NCI-H1092 treated with DMSO at 0.1 percent for 48 hours (cell line): ENCODE measurements at places on chromosomes 11 and 22.

DNA sequence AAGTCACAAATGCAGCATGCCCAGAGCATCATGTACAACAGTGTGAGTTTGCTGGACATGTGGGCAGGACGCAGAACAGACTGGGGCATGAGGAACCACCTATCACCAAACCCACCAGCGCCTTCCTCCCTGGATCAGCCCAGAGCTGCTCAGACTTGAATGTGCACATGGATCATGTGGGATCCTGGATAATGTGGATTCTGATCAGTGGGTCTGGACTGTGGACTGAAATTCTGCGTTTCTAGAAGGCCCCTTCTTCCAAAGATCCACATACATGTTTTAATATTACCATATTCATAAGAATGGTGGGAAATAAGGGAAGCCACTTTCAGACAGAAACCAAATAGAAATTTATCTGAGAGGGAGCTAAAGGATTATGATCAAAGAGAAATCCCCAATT lies 85.6 kb upstream of the VPREB1 start:
- DNase-seq = no peak

DNA sequence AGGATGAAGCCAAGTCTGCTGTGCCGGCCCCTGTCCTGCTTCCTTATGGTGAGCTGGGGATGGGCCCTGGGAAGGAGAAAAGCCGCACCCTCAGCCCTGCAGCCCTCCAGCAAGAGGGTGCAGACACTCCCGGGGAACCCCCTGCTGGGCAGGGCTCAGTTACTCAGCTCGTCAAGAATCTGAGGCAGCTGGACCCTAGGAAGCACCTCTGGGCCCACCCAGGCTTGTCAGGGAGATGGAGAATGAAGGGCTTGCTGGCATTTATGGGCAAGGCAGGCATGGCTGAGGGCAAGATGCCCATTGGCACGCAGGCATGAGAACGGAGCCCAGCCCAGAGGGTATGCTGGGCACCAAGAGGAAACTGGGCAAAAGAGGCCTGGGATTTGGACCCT lies 12.9 kb downstream of the RELT start:
- DNase-seq = no peak

DNA sequence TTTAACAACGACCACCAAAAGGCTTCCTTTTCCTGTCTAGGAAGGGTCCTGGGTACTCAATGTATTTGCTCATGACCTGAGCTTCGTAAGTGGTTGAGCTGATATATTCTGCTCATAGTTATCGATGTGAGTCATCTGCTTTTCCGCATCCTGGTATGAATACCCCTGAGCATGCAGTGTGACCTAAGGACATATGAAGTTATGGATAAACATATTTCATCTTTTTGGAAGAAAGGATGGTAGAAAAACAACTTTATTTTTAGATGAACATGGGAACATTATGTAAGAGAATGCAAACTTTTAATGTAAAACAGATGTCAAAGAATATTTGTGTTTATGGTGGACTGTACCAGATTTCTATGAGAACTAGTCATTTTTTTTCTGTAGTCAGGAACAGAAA lies 28.4 kb downstream of the TRPC6 start:
- DNase-seq = no peak

DNA sequence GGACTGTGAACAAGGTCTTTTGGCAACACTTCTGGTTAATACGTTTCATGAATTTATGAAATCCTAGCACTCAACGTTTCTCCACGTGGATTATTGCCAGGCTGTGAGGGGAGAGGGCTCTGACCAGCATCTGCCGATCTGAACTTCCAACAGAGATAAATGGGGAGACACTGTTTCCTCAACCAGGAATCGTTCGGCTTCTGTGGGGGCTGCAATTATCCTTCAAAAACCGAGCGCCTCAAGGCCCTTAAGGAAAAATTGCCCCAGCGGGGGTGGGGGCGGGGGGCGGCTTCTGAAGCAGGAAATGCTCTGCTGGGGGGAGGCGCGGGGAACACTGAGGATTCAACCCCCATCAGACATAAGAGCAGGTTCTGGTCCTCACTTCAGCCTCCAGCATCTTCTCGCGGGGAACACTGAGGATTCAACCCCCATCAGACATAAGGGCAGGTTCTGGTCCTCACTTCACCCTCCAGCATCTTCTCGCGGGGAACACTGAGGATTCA lies 155.6 kb downstream of the BRD1 start:
- DNase-seq = no peak

GRCh38 chr11:60121264-60121663 lies 32.8 kb downstream of the MS4A2 start:
- DNase-seq = no peak

GRCh38 chr11:61874853-61875252 lies 16.5 kb downstream of the FADS3 start:
- no peak for DNase-seq

GRCh38 chr11:34145847-34146381 lies 40.5 kb downstream of the NAT10 start:
- DNase-seq = no peak

- no peak for DNase-seq
Observed at GRCh38 chr11:109884501-109884900, 208.7 kb upstream of the ZC3H12C start.

DNA sequence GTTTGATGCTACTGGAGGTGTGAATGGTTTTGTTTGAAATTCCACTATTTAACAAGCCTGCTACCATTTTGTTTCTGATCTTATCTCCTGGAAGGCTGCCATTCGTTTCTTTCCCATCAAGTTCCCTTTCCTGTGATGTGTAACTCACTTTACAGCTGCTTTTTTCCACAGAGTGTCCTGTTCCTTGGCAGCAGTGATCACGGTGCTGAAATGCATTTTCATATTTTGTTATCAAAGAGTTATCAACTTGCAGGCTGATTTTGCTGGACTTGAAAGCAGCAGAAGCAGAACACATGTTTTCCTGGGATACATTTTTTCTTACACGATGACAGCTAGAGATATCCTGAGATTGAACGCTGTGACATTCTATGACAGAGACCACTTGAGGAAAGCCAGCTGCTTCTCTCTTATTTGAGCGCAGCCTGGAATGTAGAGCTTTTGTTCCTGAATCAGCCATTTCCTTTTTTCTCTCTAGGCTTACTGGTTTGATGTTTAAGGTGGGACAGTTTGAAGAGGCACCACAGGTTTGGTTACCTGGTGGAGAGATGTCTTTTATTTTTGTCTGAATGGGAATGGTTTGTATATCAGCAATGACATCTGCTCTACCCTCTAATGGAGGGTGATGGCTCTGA lies 34.7 kb downstream of the PRR14L start:
- no peak for DNase-seq

- DNase-seq = no peak
Observed at GRCh38 chr22:49664891-49665290, 162.8 kb downstream of the BRD1 start.

- DNase-seq = peak; percentile 84
Observed at GRCh38 chr11:128630367-128631230, 43.2 kb upstream of the ETS1 start.

GRCh38 chr11:109553284-109553683 lies 131.3 kb downstream of the C11orf87 start:
- no peak for DNase-seq

- no peak for DNase-seq
Observed at GRCh38 chr11:120137611-120138521, at the start of gene TRIM29. TRIM29 (minus strand) TSS chr11:120138113; CDS start chr11:120138031, 82 bp downstream.

DNA sequence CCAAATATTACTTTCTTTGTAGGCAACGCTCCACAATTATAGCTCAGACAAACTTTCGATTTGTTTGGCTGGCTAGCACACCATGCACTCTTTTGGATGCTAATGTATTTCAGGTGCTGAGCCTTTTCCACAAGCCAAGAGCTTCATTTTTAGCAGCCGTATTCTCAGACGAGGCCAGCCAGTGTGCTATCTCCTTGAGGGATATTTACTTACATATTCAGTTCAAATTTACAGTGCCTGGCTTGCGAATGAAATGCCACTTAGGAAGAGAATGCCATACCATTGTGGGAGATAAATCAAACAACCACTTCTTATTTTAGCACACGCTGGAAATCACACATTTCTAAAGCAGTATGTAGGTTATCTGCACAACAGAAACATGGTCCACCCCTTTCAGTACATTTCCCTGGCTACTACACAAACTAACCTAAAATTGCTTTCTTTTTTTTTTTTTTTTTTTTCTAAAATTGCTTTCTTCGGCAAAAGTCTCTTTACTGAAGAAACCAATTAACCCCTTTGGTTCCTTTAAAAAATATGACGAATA lies 236.9 kb downstream of the CADM1 start:
- peak; percentile 94 for DNase-seq

GRCh38 chr22:39664485-39665200 lies 94.1 kb downstream of the CACNA1I start:
- DNase-seq = no peak

- peak; percentile 11 for DNase-seq
Observed at GRCh38 chr11:1453611-1454034, 33.0 kb downstream of the MOB2 start.

DNA sequence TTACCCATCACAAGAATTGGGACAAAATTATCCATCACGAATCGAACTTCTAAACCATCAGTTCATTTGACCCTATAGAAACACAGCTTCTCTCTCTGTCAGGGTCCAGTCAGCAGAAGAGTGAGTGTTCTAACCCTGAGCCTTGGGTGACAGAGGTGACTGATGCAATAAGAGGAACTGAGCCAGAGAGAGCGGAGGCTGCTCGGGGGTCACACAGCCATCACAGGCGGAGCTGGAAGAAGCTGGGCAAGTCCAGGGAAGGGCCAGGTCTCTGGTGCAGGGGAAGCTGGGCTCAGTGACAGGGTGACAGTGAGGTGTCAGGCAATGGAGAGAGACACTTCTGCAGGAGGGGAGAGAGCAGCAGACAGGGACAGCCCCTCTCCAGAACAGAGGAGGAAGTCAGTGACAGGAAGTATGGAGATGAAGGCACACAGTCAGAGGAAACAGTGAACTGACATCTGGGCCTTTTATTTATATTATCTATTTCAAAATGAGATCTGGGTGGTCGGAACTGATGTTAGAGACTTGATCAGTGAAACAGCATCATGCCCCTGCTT lies 184.0 kb upstream of the TBCEL start:
- no peak for DNase-seq

DNA sequence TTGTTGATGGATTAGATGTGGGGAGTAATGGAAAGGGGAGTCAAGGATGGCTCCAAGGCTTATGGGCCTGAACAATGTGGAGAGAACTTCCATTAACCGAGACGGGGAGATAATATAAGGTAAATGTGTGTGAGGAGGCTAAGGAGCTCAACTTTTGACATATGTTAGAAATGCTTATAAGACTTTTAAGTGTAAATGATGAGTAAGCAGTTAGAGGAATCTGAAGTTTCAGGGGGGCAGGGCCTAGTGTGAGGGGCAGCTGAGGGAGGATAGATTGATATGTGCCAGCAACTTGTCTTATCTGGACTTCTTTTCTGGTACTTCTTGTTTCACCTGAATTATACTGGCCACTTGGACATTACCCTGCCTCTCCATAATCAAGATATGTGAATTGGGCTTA lies 29.9 kb downstream of the ANKRD42 start:
- no peak for DNase-seq

GRCh38 chr11:117179048-117179999 lies 781 bp downstream of the SIDT2 start:
- peak; percentile 17 for DNase-seq

GRCh38 chr11:111112614-111113013 lies 132.9 kb upstream of the POU2AF2 start:
- no peak for DNase-seq

GRCh38 chr22:36328635-36329253 lies 59.0 kb downstream of the MYH9 start:
- peak; percentile 45 for DNase-seq

DNA sequence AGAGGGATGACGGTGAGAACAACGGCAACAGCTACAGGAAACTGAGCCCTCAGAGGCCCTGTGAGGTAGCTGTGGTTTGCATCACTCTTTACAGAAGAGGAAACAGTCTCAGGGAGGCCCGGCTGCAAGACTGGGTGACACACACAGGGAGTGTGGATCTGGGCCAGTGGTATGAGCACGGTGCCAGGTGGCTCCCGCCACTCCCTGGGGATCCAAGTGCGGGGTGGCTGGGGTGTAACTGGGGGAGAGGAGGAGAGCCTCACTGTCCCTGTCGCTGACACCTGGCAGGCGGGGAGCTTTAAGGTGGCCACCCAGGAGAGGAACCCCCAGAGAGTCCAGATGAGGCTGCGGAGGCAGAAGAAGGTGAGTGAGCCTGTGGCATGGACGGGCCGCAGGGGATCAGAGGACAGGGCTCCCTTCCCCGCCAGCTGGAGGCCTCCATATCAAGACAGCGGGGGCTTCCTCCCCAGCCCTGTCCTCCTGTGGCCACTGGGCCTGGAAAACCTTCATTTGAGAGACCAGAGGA lies 5.6 kb downstream of the RGL4 start:
- DNase-seq = no peak

DNA sequence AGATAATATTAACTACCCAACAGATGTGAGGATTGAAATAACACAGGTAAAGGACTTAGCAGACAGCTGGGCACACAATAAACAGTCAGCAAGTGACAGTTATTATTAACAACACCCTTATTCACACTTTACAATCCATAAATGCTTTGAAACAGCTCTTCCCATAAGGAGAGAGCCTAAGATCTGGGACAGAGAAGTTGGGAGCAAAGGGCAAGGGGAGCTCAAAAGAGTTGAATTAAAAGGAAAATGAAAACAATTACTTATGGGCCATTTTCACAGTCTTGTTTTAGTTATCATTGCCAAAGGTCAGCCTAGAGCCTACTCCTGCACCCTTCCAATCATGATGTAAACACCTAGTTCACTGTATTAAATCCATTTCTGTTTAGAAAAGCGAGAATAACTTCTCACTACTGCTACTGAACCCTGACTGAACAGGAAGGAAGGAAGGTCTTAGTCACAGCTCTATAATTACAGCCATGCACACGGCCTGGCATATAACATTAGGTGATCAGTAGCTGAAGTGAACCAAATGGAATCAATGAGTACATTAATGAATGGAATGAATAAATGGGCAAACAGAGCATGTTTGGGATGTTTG lies 111.3 kb downstream of the PLEKHA7 start:
- DNase-seq = no peak

DNA sequence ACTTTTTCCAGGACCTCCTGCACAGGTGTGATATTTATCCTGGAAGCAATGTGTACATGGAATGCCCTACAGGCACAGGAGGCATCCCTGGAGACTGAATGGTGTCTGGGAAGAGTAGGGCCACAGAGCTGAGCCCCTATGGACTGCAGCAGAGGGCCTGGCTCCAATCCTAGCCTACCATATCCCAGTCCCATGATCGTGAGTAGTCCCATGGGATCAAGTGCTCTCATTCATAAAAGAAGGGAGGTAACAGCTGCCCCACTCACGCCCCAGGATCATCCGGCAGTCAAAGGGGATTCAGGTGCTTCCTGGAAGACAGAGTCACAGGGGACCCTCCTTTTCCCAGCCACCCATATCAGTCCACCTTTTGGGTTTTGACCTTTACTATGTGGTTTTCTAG lies 24.0 kb downstream of the ANKK1 start:
- peak; percentile 30 for DNase-seq

DNA sequence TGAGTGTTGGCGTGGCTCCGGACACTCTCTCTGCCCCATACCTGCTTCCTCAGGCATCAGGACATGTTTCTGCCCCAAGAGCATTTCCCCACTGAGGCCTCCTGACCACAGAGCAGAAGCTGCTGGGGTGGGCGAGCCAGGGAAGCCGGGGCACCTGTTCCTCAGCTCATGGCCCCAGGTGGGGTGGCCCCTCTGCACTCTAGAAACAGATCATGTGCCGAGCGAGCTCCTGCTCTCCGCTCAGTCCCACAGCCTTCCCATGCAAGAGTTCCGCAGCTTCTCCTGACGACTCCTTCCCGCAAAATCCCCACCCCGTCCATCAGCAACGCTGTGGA lies 22.4 kb upstream of the PANX2 start:
- DNase-seq = no peak

- no peak for DNase-seq
Observed at GRCh38 chr22:35568751-35569739, 28.4 kb downstream of the RASD2 start.
